ENCODE measurements at places on chromosomes 1 and 21.

GRCh38 chr21:17476006-17476405 lies 36.8 kb upstream of the CXADR start:
- no peak for DNase-seq

DNA sequence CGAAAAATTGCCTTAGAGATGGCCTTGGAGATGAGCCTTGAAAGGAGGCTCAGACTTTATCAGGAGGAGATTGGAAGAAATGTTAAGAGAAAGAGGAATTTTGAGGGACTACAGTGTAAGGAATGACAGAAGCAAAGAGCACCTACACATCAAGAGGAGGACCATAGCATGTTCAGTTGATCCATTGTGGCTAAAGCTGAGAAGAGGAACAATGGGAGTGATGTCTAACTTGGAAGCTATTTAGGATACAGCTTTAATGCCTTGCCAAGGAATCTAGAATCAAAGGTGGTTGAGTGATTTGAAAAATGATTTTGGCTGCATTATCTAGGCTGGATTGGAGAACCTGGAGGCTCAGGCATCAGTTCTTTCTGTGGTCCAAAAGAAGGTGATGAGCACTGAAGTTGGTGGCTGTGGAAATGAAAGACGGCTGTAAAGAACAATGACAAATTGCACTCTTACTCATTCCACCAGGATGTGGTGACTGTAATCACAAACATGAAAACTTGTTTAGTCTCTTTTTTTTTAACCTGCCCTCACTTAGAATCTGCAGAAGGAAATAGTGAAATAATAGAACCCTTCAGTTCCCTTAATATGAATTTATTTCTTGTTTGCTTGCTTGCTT lies 11.3 kb downstream of the FAM20B start:
- DNase-seq, result no peak

GRCh38 chr1:70387507-70387906 lies 23.6 kb upstream of the CTH start:
- no peak for DNase-seq

DNA sequence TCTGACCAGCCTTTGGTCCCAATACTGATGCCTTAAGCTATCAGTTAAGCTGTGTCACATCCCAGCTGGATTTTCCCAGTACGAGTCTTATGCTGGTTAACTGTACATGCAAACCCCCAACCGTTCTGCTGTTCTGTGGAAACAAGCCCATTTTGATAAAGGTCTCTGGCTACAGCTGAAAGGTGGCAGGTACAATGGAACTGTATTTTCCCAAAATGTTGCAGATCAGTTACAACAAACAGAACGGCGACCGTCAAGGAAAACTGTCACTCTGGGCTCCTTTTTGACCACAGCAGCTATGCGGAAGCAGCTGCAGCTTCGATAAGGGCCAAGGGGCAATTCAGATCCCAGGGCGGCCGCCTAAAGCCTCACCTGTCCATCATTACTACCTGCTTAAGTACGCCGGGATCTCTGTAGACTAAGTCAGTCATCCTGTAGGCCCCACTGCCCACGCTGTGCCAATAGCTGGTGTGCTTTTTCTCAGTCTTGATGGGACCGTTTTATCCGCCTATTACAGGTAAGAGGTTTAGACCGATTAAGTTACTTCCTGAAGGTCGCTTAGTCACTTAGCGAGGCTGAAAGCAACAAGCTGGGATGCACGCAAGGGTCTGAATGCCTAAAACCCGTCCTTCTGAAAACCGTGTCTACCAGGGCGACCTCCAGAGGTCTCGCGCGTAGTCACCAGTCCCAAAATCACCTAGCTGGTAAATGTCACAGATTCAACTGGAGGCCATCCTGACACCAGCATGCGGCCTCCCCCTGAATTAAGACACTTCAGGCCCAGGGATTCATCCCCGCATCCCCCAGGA lies 11.1 kb upstream of the RAB42 start:
- DNase-seq, result no peak

- no peak for DNase-seq
Observed at GRCh38 chr1:246382589-246383238, 124.4 kb downstream of the SMYD3 start.

DNA sequence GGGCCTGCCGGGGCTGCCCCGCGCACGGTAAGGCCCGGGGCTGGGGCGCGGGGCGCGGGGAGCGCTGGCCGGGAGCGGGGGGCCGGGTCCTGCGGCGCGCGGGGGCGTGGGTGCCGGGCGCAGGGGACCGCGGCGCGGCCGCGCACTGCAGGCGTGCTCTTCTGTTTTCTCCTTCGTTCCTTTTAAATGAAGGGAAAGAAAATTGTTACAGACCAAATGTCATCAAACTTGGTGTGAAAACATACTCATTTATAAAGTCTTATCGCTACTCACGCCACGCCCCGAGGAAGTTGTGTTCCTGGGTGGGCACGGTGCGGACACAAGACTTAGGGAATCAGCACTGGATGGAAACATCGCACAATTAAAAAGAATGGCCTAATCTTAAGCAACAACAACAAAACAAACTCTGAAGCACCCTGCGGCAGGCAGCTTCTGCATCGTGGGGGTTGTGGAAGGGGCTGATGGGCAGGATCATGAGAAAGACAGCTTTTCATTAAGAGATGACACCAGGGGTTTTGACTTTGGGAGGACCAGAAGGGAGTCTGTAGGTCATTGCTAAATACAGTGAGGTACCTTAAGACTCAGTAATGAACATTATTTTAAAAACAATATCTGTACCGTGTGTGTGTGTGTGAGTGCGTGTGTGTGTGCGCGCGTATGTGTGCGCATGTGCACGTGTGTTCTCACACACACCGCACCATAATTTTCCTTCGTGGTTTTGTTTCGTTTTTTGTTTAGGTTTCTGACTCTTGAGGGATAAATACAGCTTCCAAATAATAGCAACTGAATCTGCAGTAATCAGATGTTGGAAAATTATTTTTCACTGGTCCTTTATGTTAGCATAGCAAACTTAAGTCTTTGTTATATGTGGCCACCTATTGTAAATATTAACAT lies 548 bp downstream of the B3GALT5 start:
- no peak for DNase-seq

GRCh38 chr1:181314010-181314409 lies 169.3 kb upstream of the CACNA1E start:
- no peak for DNase-seq
